ENCODE measurements at places on chromosomes 5 and 9.

DNA sequence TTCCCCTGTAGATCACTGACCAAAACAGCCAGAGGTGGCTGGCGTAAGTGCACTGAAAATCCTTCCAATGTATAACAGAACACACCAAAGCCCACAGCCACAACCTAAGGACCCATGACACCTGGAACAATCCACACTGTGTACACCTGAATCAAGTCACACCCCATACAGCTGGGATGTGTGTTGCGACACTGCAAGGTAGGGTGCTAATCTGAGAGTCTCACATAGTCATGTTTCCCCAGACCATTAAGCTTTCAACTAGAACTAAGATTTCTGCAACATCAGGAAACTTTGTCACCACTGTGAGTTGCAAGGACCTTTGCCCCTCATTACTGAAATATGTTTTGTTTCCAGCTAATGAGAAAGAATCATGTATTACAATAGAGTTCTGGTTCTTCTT, 59.4 kb downstream of the MED27 start:
- DNase-seq: no peak

- no peak for DNase-seq
These were observed 18.4 kb downstream of the F2RL2 start for GRCh38 chr5:76604838-76605237.

DNA sequence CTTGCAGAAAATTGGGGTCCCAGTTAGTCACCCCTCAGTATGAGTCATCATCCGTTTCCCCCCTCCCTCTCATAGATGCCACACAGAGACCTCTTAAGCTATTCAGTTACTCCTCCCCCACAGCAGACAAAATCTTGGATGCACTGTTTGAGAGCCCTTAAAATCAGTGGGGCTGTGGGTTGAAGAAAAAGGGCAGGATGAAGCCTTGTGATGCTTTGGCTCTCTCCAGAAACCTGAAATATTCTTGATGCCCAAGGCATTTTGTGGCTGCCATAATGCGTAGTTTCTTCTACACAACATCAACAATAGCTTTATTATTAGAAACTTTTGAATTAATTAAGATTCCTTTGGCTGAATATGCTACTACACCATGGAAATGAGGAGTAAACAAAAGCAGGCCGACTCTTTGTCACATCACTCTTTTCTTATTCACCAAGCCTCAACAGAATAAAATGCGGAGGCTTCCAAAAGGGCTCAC, 133.8 kb downstream of the MRPS30 start:
- no peak for DNase-seq

DNA sequence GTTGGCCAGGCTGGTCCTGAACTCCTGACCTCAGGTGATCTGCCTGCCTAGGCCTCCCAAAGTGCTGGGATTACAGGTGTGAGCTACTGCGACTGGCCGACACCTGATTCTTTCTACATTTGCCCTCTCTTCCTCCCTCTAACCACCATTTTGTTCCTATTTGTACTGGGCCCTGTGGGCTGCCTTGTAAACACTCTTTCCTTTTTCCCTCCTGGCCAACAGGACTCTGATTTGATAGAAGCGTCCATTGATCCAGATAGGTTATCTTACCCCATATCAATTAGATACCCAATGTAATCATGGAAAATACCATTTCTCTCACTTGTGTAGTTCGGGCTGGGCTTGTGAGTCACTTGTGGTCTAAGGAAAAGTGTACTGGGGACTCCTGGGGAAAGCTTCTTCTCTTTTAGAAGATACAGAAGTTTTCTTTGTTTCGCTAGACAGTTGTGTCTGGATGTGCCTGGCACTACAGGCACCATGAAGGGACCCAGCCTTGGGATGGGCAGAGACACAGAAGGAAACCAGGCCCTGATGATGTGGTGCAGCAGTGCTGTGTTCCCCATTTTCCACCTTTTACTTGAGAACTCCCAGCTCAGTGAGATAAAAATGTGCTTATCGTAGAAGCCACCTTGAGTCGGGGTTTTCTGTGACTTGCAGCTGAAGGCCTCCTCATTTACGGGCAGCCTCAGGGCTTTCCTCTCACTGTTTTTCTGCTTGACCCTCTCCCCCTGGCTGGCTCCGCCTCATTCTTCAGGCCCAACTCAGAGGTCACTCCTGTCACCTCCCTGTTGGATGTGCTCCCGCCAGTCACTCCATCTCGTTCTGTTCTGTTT, 32.8 kb upstream of the CPEB4 start:
- DNase-seq: no peak

GRCh38 chr5:42632354-42632900, 124.2 kb upstream of the CCDC152 start:
- no peak for DNase-seq

DNA sequence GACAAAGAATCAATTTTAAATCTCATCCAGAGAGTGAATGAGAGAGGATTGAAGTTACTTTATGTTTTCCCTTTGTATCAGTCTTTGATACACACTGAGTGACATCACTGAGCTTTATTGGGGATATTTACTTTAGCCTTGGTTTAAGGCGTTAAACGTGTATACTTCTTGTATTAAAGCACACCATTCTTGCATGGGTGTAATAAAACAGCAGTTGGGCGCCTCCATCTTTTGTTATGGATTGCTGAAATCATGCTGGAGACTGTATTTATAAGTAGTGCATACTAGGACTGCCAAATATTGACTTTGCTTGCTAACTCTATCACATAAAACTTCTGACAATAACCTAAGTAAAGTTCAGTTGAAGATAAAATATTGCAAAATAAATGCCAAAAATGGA, 1755.8 kb upstream of the WWC1 start:
- DNase-seq: no peak

DNA sequence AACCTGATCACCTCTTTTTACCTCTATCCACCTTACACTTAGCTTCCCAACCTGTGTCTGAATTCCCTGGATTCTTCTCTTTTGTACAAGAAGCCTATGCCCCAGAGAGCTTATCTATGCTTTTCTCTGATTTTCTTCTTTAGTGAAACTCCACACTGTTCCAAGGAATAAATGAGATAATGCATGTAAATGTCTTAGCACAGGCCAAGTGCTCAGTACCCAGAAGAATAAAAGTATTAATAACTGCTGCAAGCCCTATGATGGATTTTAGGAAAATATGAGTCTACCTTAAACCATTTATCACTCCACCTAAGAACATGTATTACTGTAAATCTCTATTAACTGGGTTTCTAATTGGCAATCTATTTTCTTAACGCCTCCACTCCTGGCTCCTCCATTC, 168.5 kb upstream of the TNC start:
- no peak for DNase-seq

DNA sequence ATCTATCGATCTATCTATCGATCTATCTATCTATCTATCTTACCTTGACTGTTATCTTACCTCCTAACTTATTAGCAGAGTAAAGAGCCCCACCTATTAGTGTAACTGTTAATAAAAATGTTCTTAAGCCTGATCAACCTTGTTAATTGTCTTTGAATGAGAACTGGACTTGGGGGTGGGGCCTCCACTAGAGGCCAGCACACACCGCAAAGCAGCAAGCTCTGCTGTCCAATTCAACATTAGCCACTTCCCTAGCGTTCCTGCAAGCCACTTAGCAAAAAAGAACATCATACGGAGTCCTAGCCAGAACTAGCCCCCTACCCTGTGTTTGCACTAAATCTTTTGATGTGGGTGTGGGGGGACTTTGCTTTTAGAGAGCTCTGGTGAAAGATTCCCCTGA, 515.8 kb downstream of the KDM4C start:
- no peak for DNase-seq

DNA sequence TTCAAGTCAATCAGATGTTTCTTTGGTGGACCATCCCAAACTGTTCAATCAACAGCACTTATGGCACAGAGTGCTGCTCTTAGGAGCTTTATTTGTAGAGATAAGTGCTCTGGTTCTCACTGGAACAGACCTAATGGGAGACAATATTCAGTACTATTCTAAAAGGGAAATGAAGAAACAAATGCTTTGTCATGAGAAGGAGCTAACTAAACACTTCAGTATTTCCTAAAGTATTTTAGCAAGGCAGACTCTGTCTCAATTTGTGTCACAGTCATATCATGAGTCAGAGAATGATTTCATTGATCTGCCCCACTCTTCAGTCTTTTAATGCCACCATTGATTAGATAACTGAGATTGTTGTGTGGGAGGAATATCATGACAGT, 175.3 kb downstream of the SLF1 start:
- DNase-seq: no peak

- no peak for DNase-seq
These were observed 47.6 kb upstream of the HOMER1 start for GRCh38 chr5:79561525-79561893.

GRCh38 chr9:127967151-127967809, 13.5 kb downstream of the EEIG1 start:
- DNase-seq: no peak

GRCh38 chr5:168883991-168884390, 304.8 kb upstream of the PANK3 start:
- DNase-seq: no peak

DNA sequence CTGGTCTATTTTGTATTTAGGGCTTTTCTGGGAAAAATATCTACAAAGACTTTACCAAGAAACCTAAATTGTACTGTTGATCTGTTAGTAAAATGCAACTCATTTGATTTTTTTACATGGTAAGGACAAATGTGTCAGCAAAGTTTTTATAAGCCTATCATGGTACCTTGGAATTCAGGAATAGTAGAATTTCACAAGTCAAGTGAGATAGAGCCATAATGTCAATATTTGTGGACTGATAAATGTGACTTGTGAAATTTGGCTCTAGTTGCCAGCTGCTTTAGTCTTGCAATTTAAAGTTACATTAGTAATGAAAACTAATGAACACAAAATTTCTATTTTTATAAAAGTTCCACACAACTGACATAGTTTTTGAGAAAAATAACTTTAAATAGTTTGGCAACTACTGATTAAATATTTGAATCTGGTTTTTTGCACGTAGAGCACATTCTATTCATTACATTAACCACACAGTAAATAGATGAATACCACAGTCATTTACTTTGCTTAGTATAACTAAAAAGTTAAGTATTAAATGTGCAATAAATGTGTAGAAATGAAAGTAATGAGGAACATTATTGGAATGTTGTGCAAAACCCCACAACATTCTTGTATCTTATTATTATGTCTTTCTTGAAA, 41.2 kb upstream of the RIOK2 start:
- no peak for DNase-seq

All from activated effector memory CD4-positive, alpha-beta T cell treated with Interleukin-2 at 50 U/mL for 16 hours (primary cell).